ENCODE measurements at places on chromosomes 16 and 17.

DNA sequence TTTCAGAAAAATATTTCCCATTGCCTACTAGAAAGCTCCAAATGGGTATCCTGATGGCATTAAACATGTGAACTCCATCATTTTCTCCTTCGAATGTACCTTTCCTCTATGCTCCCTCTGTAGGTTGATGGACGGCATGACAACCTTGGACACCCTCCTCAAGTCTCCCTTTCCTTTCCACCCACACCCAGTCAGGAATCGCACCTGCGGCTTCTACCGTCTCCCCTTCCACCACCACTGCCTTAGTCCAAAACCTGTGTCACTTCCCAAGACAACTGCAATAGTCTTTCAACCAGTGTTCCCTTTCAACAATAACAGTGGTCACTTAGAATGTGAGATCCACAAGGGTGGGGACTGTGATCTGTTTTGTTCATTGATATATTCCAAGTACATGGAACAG is 233.1 kb upstream of the AXIN2 start:
- DNase-seq, result peak; percentile 45

GRCh38 chr17:13244513-13244912 is 226.7 kb upstream of the ELAC2 start:
- no peak for DNase-seq

DNA sequence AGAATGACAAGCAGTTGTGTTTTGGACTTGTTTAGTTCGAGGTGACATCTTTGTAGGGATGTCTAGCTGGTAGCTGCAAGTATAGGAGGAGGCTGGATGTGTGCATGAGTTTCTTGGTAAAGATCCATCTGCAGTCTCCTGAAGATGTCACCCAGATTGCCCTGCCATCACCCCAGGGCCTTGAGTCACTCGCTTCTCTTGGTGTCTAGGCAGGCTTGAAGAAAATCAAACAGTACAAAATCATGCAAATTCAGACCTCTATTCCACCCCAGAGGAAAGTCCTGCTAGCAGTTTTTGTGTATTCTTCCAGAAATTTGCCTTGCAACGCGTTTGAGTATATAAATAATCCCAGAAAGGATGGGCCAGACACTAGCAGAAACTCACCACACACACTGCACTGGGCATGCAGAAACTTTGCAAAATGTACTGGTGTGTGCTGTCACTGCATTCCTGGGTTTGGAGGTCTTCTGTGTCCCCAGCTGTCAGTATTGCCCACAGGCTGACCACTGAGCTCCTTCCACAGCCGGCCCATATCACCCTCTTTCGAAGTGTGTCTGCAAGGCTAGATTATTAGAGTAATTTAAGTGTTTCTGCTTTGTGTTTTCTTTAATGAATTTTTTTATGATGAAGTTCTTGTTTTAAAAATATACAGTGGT is 51.5 kb downstream of the TENT4B start:
- no peak for DNase-seq

- no peak for DNase-seq
Measured at GRCh38 chr17:50967795-50968194, 101.6 kb upstream of the TOB1 start.

GRCh38 chr17:55629995-55630394 is 92.7 kb downstream of the TMEM100 start:
- no peak for DNase-seq

DNA sequence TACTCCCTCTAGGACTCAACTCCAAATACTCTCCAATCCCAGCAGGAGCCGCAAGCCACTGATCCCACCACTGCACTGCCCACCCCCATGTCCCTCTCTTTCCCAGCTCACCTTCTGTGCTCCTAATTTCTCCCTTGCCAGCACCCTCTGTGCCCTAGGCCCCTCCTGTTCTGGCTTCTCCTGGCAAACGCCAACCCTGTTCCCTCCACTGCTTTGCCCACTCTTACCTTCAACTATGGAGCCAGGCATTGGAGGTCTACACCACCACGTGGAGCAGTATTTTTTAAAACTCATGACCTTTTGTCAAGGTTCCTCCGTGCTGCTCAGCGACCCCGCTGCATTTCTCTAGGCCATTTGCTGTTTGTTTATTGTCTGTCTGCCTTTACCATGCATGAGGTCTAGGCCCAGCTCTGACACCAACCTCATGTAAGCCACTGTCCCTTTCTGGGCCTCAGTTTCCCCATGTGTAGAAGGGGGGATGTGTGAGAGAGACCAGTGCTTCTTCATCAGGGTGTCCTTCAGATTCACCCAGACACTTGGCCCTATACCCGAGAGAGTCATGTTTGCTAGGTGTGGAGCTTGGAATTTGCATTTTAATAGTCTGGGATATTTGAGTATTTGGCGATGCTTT is 4.6 kb downstream of the CCDC102A start:
- no peak for DNase-seq

DNA sequence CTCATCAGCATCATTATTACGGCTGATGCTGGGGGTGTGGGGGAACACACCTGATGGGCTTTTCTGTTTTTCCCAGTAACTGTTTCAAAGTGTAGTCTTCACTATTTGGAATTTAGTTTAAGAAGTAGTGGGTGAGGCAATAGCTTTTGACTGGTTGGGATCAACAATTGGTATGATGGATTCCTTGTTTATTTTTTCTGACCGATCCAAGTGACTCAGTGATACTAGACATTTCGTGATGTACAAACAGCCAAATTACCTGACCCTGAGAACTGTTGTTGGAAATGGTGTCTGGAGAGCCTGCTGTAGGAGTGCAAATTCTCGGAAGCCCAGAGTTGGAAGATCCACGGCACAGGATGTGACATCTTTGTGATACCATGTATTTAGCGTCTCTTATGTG is 204.2 kb downstream of the PRKCA start:
- no peak for DNase-seq

DNA sequence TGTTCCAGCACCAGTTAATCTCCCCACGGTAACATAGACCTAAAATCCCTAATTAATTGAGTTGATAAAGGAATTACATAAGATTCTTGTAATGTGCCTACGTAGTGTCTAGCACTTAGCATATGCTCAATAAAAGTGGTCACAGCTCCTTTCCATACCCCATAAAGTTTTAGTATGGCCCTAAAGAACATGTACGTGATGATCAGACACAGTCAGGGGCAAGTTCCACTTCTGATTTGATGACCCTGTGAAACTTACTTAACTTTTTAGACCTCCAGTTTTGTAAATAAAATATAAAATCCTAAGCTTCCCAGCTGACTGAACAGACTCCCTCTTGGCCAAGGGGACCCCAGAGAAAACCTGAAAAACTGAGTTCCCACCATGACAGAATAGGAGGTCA is 391.3 kb upstream of the ERCC4 start:
- no peak for DNase-seq

DNA sequence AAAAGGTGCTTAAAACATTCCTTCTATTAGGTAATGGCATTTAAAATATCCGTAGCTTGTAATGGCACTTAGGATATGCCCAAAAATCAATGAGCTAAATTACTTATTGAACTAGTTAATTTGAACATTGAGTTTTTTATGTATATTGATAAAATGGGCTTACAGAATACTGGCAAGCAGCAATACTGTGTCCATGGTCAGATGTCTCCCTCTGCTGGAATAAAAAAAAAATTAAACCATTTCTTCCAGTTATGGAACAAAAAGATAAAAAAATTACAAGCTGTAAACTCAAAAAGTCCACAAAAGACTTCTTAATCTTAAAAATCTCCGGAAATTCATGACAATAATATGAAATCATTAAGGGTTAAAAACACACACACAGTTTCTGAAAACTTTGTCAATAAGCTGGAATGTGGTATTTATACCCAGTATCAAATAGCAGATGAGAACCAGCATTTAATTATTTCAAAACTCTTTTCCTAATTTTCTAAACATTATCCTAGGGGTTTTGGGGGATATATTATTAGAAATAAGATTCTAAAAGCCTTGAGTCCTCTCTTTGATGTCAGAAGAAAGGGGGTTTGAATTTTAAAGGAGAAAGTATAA is 21.5 kb upstream of the PSMD7 start:
- peak; percentile 9 for DNase-seq

GRCh38 chr16:11835891-11836649 is 15.3 kb downstream of the RSL1D1 start:
- DNase-seq, result no peak

DNA sequence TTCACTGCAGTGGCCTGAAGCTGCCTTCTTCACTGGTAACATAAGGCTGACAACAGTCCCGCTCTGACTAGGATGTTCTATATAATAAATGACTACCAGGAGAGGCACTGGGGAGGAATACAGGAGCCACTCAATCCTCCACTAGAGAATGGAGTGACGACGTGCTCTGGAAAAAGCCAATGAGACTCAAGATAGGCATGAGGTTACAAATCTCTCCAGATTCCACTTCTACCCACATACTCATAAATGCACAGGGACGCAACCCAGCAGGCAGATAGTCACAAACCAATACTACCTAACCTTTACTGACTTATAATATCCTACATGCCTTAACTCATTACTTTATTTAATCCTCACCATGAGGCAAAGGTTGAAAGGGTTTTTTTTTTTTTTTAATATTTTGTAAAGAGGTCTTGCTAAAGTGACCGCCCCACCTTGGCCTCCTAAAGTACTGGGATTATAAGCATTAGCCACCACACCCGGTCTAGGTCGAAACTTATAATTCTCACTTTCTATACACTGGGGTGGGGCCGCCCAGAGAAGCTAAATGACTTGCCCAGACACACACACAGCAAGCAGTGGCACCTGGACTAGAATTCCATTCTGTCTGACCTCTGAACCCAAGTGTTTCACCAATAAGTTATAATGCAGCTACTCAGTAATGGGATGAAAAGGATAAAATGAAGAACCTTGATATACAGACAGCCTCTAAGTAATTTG is 33.7 kb downstream of the TOM1L2 start:
- no peak for DNase-seq

DNA sequence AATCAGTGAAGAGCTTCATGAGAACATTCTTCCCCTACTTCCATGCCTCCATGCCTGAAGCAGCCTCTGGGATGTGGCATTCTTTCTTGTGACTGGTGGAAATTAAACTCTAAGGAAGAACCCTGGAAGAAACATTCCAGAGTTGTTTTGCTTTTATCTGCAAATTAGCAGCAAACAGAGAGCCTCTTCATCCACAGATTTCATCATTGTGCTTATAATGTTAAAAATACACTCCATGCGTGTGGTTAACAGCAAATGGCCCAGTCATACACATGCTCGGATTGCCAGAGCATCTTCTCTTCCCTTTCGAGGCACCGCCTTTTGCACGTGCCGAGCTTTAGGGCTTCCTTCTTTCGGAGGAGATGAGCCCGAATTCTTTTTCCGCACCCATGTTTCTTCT is 411.3 kb downstream of the SNX29 start:
- no peak for DNase-seq

DNA sequence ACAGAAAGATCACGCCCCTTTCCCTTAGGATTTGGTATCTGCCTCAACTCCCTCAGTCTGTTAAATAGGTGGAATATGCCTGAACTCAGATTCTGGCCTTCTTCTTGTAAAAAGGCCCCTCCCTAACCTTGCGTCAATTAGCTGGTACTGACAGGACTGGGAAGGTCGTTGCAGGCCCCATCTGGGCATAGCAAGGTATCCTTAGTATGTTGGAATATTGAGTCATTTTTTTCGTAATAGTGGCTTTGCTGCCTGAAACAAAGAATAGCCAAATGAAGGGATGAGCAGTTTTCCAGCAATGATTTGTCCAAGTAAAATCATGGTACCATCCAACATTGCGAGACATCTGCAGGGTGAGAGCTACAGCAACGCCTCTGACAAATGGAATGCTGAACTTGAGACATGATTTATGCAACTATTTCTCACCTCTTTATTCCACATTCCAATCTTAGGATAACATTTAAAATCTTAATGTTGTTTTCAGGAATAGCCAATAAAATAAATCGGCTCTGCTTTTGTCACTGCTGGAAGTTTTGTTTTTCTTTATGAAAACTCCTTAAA is 39.3 kb upstream of the BRD7 start:
- no peak for DNase-seq

- no peak for DNase-seq
Measured at GRCh38 chr16:67598527-67598926, 36.2 kb downstream of the CTCF start.

DNA sequence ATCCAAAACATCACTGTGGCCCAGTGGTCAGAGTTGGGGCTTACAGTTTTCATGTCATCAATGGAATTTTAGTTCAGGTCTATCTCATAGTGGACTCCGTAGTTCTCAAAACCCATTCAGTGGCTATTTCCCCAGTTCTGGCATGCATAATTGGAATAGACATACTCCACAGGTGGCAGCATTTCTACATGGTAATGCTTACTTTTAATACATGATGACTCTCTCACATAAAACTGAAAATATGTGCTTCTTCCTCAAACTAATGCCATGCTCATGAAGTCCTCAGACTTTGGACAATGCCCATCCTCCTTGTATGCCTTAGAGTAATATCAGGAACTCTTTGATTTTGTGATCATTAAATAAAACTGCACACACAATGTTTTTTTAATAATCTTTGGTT is 857.4 kb upstream of the GOT2 start:
- no peak for DNase-seq

GRCh38 chr17:29010129-29010528 is 4.3 kb upstream of the SEZ6 start:
- DNase-seq, result no peak

DNA sequence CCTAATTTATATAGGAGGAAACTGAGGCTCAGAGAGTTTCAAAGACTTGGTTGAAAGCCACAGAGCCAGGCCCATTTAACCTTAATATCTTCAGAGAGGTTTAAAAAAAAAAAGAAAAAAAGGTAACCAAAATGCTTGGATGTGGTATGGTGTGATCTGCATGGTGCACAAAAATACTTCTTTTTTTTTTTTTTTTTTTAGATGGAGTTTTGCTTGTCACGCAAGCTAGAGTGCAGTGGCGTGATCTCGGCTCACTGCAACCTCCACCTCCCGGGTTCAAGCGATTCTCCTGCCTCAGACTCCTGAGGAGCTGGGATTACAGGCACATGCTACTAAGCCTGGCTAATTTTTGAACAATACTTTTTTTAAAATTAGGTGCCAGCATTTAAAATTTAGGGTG is 101.8 kb downstream of the XYLT1 start:
- no peak for DNase-seq

DNA sequence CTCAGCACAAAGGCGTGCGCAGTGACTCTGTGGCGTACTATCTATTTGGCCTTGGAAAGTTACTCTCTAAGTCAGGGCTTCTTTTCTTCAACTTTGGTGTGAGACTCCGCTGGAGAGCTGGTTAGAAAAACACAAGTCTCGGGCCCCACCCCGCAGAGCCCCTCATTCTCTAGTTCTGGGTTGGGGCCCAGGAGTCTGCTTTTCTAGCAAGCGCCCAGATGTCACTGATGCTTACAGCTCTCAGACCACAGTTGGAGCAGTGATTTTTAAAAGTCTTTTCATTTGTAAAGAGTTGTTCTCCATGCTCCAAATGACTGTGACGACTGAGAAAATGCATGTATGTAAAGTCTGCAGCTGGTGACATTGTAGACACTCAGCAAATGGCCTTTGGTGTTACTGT is 582.3 kb downstream of the WWOX start:
- DNase-seq, result no peak

All from NCI-H460 (cell line).